CD4-positive, alpha-beta T cell treated with Interleukin-15 for 1 hour (primary cell): ENCODE measurements at places on chromosomes 2 and 18.

GRCh38 chr2:41488888-41489287 lies 558.9 kb upstream of the PKDCC start:
- DNase-seq: no peak

DNA sequence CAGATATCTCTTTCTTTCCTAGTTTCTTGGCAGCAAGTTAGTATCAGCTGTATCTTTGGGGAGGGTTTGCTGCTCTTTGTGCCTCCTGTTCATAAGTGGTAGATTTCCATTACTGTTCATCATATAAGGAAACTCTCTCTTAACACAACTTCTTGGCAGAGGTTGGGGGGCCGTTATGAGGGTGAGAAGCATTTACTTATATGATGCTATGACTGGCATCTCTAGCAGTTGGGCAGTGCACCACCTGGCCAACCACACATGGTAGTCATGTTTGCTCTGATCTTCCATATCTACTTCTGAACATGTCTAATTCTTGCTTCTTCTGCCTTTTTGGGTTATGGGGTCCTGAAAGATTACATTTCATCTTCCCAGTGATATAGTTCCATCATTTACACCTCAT lies 282.2 kb downstream of the CYRIA start:
- no peak for DNase-seq

GRCh38 chr2:149634103-149634502 lies 46.5 kb upstream of the MMADHC start:
- no peak for DNase-seq

- no peak for DNase-seq
Observed at GRCh38 chr2:148814860-148815419, 60.1 kb upstream of the KIF5C start.

GRCh38 chr2:166516712-166517303 lies 22.8 kb upstream of the SCN7A start:
- DNase-seq: no peak

DNA sequence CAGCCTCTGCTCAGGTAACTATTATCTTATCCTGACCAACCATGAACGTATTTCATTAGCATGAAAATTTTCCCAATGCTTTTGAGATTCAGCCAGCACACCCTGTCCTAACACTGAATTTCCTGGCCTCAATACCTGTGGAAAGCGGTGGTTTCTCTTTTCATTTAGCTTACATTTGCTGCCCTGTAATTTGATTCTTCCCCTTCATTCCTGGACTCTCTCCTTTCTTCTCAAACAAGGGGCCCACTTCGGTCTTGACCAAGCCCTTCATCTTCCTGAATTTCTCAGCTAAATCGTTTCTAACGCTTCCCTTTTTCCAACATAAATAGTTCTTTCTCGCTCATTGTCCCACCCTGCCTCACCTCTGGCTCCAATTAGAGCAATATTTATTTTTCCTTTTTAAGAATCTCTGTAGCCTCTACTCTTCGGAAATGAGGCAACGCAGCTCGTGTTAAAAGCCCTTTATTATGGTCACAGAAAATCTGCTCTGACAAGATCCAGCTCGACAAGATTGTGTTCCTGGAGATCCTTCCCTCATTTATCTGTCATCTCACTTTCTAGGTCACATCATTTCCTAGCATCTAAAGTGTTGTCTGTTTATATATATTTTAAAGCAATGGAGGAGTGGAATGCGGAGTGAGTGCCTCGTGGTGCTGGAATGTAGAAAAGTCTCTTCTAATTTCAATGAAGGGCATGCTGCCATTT lies 49.5 kb upstream of the BCL11A start:
- no peak for DNase-seq

- no peak for DNase-seq
Observed at GRCh38 chr18:60389314-60389713, 16.7 kb upstream of the MC4R start.

- DNase-seq: no peak
Observed at GRCh38 chr2:213834331-213834730, 550.1 kb downstream of the SPAG16 start.

GRCh38 chr18:32530947-32531651 lies 60.4 kb upstream of the GAREM1 start:
- no peak for DNase-seq

DNA sequence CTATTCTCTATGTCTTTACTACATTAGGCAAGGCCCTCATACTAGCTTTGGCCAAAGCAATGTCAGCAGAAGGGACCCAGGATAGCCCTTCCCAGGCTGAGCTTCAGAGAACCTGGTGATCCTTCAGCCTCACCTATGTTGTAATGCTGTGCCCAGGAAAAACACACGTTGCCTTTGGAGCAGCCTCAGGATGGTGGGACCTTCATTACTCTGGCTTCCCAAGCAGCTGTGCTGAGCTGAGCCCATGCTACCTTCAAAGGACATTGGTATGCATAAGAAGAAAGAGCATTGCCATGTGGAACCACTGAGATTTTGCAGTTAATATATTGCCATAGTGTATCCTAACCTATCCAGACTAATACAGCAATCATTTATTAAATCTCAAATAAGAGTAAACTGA lies 756.4 kb upstream of the ID2 start:
- no peak for DNase-seq

- no peak for DNase-seq
Observed at GRCh38 chr2:230749111-230749510, 36.5 kb downstream of the CAB39 start.

GRCh38 chr18:59719544-59720181 lies 22.4 kb upstream of the CCBE1 start:
- no peak for DNase-seq

DNA sequence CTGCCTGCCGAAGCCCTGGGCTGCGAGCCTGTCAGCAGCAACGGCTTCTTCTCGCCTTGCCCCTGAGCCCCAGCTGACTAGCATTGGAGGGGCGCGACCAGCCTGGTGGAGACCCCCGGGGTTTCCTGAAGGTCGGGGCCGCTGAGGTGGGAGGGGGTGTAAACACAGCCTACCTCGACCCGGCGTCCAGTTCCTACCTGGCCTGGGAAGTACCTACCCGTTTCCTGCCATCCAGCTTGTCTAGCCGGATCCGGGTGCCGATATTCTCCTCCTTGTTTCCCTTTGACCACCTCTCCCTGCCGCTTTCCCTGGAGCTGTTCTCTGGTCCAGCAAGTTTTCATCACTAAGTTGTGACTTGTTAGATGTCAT lies 511 bp downstream of the MOB4 start:
- DNase-seq: no peak

- DNase-seq: no peak
Observed at GRCh38 chr2:146764301-146764700, 1080.5 kb upstream of the ACVR2A start.

- no peak for DNase-seq
Observed at GRCh38 chr2:53787614-53788289, 908 bp downstream of the ERLEC1 start.

- DNase-seq: no peak
Observed at GRCh38 chr18:27549335-27550039, 364.4 kb upstream of the CHST9 start.

GRCh38 chr18:58699551-58699950 lies 28.3 kb downstream of the MALT1 start:
- no peak for DNase-seq

DNA sequence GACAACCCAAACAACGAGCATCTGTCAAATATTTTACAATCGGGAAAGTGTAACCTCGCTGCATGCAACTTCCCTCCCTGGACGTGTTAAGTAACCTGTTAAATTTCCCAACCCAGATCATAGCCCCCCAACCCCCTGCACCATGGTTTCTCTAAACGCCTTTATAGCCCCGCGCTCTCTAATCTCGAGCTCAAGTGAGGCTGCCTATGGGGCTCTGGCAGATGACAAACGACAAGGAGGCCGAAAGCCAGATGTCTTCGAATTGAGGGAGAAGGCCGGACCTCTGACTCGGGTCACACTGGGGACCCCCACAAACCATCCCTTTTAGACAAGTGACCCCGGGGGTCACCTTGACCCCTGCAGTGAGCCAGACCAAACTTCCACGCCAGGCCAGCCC lies 526 bp downstream of the COX7A2L start:
- DNase-seq: no peak

- no peak for DNase-seq
Observed at GRCh38 chr2:71153585-71154224, 23.3 kb downstream of the MPHOSPH10 start.

GRCh38 chr2:189171956-189172609 lies 7.5 kb downstream of the COL5A2 start:
- DNase-seq: no peak

GRCh38 chr2:74009577-74009976 lies 24.9 kb downstream of the TET3 start:
- DNase-seq: no peak

GRCh38 chr18:8439055-8439454 lies 170.2 kb upstream of the RAB12 start:
- no peak for DNase-seq

- no peak for DNase-seq
Observed at GRCh38 chr2:111185361-111186022, 64.8 kb downstream of the BCL2L11 start.

DNA sequence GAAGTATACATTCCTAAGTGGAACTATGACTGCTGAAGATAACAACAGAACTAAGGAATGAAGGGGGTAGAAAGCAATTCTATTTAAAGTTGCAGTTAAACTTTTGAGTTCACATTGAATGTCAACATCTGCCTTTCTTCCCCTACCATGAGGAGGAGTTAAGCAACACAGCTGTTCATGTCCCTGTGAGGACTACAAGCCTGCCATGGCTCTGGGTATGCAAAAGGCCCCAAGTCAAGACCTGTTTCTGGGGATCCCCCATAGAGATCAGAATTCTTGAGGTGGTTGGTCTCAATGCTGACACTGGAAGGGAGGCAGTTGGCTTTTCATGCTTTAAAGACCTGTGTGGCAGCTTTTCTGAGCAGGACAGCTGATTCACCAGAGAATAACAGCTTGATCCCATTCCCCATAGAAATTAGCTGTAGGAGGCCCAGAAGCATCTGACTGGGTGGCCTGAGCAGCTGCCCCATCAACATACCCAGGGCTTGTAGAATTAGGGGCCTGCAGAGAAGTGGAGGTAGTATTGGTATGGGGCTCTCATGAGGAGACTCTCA lies 131.0 kb downstream of the SETBP1 start:
- DNase-seq: no peak

- DNase-seq: peak; percentile 58
Observed at GRCh38 chr2:172427990-172428831, 825 bp downstream of the ITGA6 start.

- DNase-seq: no peak
Observed at GRCh38 chr2:240013343-240013742, 11.8 kb downstream of the NDUFA10 start.

DNA sequence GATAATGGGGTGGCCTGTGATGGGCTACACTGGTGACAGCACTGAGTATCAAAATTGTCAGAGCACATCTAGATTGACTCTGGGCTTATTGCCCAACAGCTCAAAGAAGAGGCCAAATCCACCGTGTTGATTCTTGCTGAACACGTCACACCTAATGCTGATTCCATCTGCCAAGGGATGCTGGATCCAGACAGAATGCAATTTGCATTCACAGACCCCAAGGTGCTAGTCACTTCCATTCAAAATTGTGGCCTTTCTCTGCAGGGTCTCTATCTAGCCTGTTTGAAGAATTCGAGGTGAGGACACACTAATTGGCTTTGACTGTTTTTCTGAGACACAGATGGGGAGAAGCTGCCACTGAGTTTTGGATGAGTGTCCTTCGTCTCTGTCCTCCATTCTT lies 13.5 kb upstream of the GPR39 start:
- no peak for DNase-seq

- no peak for DNase-seq
Observed at GRCh38 chr18:25187521-25188192, 164.3 kb downstream of the ZNF521 start.

- DNase-seq: no peak
Observed at GRCh38 chr2:151891566-151892194, 63.5 kb upstream of the ARL5A start.

GRCh38 chr2:233917116-233917515 lies at the start of gene TRPM8:
TSS of gene TRPM8 (plus strand) at chr2:233917373. CDS start at chr2:233926538, 9,165 bp downstream.
- no peak for DNase-seq

DNA sequence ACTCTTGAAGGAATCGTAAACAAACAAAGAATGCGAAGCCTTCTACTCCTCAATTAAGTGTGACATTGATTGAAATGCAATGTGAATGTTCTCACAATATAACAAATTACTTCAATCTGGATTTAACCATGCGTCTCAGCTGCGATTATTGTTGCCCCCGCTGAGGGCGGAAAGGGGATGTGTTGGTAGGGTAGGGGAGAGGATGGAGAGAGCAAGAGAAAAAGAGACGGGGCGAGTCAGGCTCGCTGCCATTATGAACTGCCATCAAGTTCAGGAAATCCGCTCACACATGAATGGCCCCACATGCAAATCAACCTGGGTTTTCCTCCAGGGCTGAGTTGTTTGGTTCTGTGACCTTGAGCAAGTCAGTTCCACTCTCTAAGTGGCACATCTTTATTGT lies 129.8 kb downstream of the PXDN start:
- DNase-seq: peak; percentile 28

DNA sequence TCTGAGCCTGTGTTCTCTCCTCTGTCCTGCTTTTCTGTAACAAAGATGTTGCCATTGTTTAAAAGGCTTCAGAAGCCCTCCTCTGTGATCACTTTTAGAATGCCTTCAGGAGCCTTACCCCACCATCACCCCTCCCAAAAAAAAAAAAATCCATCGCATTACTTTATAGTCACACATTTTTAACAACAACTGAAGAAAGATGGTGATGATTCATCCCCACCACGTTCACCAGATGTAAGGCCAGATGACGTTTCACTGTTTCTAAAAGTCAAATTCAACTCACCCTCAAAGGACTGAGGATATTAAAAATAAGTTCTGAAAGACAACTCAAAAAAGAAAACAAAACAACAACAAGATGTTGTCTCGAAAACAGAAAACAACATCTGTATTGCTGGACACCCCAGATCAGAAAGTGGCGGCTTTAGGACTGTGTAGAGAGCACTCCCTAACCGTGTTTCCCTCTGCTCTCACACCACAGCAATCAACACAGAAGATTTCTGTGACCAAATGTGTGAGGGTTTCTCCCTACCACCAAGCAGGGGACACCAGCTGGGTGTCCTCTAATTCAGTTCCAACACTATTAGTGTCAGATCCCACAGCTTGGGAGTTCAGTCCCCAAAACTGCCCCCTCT lies 61.9 kb upstream of the CREB1 start:
- no peak for DNase-seq

DNA sequence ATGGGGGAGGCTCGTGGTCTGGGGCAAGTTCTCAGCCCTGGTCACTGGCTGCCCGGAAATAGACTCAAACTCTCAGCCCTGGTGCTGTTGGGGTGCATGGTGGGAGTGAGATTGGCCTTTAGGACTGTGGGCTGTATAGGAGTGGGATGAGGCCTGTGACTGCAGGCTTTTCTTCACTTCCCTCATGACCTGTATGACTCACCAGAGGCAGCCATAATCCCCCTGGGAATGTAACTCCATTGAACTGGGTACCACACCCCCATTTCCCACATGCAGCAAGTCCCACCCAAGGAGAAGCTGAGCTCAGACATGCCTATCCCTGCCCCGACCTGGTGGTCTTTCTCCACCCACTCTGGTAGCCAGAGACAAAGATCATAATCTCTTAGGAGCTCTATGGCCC lies 177.7 kb upstream of the OSR1 start:
- no peak for DNase-seq
